Sigmoid colon (tissue), 7 donors: ENCODE measurements at places on chromosomes 4 and X. TPM values are rescaled to one million over a fixed set of nuclear protein-coding genes. Genes with fewer than 3 reads are reported as not detected.

The RNF150 gene
- total RNA-seq = 53.2 TPM

DNA sequence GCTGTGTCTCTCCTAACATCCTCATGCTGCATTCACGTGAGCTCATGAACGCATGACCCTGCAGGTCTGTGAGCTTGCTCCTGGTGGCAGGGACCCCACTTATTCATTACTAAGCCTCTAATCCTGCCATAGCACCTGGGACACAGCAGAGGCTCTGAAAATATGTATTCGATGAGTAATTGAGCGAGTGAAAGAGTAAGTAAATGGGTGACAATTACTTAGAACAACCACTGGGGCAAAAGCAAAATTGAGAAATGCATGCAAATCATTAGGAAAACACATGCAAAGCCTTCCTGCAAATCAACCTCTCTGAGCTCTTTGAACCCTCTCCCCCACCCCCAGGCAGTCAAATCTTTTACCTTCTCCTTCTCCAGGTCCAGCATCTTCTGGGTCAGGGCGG is 23.6 kb upstream of the C4orf50 start:
- no peak for DNase-seq

DNA sequence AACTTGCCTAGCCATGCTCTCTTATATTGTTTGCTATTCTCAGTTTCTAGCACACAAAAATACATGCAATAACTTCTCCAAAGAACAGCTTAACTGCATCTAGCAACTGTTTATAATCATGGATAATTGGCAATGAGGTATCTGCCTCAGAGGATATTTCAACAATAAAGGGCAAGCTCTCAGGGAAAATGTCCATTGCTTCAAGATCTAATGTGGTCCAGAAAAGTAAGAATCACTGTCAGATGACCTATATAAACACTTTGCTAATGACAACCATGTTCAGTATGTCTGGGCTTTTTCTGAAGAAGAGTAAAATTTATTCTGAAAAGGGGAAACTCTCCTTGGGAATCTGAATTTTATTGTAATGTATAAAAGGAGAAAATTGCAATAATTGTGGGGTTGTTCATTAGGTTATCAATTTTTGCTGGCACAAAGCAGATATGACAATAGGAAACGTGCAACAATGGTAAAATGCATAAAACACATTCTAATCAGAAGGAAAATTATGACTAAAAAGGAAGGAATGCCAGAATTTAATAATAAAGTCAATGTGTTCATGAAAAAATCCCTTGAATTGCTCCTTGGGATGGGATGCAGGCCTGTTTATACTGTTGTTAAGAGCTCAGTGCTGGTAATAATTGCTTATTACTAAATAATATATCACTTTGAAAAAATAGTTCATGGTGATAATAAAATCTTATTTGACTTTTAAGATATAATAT is 90.3 kb downstream of the ANTXR2 start:
- DNase-seq = no peak

The SYTL5 gene
- total RNA-seq = not detected

The SATL1 gene
- not detected for total RNA-seq

DNA sequence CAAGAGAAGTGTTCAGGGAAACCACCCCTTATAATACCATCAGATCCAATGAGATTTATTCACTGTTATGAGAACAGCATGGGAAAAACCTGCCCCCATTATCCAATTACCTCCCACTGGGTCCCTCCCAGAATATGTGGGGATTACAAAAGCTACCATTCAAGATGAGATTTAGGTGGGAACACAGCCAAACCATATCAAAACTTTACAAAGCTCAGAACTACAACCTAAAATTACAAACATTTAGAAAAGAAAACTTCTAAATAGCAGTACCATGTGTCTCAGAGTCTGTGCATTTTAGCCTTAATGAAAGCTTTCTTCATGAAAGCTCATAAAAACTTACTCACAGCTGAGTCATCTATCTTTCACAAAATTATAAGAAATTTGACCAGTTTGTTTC is 1442.8 kb upstream of the PCDH7 start:
- no peak for DNase-seq

- DNase-seq = no peak
These were observed 56.7 kb downstream of the PROM1 start for GRCh38 chr4:16027114-16027513.

DNA sequence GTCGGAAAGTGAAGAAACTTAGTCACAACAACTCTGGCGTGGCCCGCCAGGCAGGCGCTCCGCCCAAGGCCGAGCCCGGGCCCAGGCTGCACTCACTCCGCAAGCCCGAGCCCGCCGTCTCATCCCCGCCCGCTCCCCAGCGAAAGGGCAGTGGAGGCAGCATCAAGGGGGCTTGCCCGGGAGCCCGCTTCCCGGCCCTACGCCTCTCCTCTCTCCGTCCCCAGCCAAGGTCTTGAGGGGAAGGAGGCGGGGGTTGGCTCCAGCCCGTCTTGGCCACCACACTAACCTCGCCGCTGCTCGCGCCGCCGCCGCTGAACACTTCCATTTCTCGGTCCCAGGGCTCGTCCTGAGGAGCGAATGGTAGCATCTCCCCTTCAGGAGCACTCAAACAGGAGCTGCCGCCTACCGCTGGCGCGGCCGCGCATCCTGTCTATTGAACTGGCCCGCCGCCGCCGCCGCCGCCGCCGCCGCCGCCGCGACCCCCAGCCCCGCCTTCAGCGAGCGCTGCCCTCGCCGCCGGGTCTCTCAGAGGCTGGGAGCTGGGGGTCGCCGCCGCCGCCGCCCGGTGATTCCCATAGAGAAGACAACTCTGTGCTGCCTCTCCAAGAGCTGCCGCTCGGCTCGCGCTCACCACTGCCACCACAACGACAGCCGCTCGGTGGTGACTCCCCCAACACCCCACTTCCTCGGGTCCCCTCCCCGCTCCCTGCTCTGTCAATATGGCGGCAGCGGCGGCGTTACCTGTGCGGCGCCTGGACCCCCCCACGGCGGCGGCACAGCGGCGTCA is at the start of gene RPS6KA6:
Gene RPS6KA6 (minus strand): TSS at position 667 of the 787 bp plus-strand sequence. CDS start 300 bp downstream, at position 367.
- DNase-seq = peak; percentile 68

DNA sequence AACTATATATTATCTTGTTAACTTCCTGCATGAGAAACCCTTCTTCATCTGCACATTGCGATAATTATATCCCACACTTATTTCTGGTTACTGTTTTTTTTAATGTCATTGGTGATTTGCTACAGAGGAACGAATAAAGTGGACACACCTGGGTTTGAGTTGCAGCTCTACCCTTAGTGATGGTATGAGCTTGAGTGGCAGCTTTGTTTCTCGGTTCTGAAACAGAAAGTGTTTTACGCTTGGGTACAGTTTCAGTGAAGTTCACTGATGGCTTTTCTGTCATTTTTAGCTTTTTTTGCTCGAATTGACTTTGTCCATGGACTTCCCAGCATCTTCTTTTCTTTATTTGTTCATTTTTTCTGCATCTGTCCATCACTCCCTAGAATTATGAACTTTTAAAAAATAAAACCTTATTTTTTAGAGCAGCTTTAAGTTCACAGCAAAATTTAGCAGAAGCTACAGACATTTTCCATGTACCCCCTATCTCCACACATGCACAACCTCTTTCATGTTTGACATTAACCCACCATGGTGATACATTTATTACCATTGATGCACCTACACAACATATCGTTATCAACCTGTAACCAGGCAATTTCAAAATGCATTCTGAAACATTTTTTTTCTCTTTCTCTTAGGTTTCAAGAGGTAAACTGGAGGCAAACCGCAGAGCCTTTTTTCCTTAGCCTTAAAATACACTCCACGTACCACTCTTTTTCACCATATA is 1041.6 kb upstream of the PRKX start:
- DNase-seq = no peak

DNA sequence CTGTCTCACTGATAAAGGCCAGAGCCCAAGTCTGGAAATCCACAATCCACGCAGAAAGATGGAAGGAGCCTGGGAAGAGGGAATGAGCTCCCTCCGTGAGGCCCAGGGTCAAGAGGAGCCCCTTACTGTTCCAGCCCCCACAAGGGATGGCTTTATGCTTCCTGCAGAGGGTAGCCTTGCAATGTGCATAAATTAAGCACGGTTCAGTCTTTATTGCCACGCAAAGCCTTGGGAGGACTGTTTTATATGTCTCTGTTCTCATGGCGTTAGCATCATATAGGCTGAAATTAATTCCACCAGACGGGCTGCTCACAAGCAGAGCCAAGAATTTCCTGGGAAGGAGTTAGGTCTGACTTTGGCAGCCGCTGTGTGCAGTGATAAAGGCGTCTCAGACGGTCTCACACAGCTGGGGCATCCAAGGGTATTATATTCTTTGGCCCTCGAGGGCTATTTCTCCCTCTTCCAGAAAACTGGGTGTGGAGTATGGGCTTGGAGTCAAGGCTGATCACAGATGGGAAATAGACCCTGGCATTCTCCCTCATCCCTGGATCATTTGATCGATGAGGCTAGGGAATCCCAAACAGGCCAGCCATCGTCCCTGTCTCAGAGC is 38.5 kb downstream of the CYTL1 start:
- DNase-seq = no peak

The MAGEB2 gene
- not detected for total RNA-seq

DNA sequence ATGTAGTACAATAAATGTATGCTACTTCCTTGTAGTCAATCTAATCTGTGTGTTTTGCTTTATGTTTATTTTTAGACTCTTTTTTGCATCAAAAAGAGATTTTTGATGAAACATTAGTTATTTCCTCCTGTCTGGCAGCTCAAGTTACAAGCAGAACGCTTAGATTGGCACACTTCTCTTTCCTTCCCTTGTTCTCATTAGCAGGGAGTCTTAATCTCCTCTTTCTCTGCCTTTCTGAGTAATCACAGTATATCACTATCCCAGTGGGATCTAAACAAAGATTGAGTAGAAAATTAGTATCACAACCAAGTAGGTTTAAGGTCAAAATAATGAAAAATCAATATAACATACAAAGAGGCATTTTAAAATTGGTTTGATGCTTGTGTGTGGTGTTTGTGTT is 1192.6 kb downstream of the C4orf33 start:
- no peak for DNase-seq

- no peak for DNase-seq
These were observed 160 bp downstream of the LCORL start for GRCh38 chr4:18021470-18021719.

DNA sequence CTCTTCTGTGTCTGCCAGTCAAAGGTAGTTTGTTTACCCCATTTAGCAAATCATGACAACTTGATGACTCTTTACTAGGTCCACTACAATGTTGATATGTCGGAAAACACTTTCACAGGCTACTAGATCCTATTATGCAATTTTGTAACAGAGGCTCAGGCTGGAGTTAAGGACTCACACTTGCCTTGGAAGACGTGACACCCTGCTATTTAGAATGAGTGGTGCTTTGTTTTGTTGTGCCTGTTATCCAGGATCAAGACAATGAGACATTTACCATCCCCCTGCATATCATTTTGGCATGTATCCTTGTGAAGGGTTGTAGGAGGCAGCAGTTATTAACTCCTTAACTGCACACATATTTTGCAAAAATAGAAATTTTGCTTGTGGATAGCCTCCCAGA is 263.7 kb downstream of the IL1RAPL1 start:
- DNase-seq = no peak

- DNase-seq = no peak
These were observed 18.0 kb upstream of the TBC1D14 start for GRCh38 chr4:6891436-6892170.

The PLAC1 gene
- not detected for total RNA-seq

The GALNTL6 gene
- 0.55 TPM for total RNA-seq

The SPIN2A gene
- 1.4 TPM for total RNA-seq

DNA sequence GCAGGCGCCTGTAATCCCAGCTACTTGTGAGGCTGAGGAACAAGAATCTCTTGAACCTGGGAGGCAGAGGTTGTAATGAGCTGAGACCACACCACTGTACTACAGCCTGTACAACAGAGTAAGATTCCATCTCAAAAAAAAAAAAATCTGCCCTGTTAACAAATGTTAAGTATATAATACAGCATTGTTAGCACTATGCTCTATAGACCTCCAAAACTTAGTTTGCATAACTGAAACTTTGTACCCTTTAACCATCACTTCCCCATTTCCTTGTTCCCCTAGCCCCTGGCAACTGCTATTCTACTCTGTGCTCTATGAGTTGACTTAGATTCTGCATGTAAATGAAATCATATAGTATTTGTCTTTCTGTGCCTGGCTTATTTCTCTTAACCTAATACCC is 76.7 kb downstream of the TAB3 start:
- DNase-seq = no peak

GRCh38 chrX:39195156-39195555 is 393.9 kb downstream of the MID1IP1 start:
- DNase-seq = no peak

The FGB gene
- not detected for total RNA-seq

DNA sequence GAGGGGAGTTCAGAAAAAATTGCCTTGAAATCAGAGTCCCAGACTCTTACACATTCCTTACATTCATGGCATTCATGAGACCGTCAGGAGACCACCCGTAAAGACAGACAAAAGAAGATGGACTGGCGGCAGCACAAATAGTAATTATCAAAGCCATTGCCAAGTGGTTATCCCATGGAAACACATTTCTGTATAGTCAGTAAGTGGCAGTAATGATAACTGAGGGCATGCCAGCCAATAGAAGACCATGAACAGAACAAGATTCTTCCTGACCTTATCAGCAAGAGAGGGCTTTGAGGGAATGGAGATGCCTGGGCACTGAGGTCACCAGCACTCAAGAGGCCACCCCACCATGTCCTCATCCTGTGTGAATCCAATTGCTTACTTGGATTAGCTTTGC is 121.7 kb upstream of the HCCS start:
- no peak for DNase-seq

DNA sequence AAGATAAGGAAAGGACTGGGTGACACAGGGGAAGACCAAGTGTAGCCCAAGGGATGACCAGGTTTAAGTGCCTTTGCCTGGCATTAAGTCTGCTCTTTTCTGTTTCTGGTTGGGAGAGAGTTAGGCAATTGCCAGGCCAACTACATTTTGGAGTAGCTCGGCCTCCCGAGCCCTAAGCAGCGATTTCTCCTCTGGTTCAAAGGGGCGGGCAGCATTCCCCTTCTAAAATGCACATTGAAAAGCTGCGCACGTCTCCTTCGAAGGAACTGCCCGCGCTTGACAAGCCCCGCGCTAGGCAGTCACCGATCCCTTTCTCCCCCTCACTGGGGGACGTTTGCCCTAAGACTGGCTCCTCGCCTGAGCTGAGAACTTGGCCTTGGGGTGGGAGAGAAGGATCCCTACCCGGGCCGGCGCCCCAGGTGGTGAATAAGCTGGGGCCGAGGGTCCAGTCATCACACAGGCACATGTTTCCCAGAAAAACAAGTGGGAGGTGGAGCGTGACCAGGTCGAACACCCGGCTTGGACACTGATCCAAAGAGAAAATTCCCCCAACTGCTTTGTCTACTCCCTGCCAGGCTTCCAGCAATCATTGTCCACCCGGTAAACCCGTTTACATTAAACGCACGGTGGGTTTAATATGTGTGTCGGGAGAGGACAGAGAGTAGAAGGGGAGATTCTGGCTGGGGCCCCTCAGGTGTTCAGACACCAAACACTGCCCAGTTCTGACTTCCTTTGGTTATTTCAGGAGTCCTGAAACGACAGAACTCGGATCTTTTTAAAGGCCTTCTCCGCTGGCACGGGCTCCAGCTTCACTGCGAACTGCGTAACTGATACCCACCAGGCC is 4.0 kb downstream of the ARX start:
- no peak for DNase-seq

The ADH1A gene
- total RNA-seq = not detected

The CYLC1 gene
- total RNA-seq = not detected

The GUCY1B1 gene
- 99.2 TPM for total RNA-seq

The DMRTC1 gene
- total RNA-seq = 0.55 TPM

The GAGE13 gene
- total RNA-seq = not detected

The CTBP1 gene
- total RNA-seq = 113 TPM

- DNase-seq = no peak
These were observed 10.3 kb downstream of the CENPI start for GRCh38 chrX:101108284-101108683.

GRCh38 chr4:169009286-169010124 is 550 bp downstream of the CBR4 start:
- peak; percentile 87 for DNase-seq
